GM13977 (cell line): ENCODE measurements at places on chromosomes 1 and 21.

GRCh38 chr1:171784784-171785183 is 3.3 kb downstream of the METTL13 start:
- peak; percentile 37 for DNase-seq

DNA sequence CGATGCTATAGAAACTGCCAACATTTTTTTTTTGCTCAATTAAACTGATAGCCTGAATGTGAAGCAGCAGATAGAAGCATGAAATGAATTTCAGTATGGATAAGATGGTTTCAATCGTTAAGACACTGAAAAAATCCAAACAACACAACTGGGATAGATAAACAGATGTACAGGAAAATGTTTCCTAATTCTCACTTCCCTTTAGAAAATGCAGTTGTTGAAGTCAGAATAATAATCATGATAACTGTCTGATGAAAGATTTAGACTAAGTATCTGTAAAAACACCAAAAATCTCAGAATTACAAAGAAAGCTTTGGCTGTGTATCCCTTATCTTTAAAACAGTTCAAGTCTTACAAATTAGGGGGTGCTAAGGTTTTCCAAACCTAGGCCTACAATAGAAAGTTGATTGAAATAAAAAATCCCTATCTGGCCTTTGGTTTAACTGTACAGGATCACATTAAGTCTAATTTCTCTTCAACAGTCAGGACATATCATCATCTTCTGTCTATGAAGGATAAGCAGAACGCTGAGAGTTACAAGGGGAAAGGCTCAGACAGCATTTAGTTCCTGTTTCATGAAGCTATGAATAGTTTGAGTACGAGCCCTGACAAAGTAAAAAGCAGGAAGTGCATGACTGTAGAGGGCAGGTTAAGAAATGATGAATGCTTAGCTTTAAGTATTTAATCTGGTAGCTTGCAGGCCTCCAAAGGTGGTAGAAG is 203.2 kb downstream of the APP start:
- DNase-seq: peak; percentile 11

GRCh38 chr1:4611563-4612341 is 42.7 kb upstream of the AJAP1 start:
- DNase-seq: no peak

DNA sequence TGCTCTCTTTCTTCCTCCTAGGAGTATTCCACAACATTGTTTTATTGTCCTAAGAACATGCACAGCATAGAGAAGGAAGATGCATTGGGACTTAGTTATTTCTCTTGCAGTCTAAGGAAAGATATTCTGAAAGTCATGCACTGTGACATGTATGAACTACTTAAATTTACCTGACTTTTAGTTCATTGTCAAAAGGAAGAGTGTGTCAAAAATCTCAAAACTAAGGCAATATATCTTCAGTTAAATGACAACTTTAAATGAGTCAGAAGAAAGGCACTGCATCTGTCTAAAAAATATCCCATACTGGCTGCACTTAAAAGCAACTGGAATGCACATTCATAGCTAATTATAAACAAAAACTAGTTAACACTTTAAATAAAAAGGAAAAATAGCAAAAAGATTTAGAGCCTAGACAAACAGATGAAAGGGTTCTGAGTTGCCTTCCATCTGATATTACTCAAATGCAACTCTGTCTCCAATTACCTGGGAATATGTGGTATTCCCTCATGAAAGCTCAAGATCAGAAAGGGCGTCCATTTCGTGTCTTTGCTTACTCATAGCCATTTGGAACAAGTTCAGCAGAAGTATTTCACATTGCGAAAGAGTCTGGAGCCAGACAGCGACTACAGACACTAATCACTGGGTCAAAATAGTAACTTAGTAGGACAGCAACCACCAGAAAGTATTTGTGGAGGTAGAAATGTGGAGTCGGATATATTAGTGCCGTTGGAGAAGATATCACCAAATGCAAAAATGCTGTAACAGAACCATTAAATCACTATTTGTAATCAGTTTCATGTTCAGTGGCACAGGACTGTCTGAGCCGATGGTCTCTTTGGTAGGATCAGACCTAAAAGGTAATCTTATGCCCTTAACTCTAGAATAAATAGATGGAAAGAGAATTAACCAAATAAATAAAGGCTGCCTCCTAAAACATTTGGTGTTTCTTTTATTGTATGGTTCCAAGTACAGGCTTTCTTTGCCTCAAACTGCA is 225.7 kb downstream of the GREM2 start:
- DNase-seq: no peak

DNA sequence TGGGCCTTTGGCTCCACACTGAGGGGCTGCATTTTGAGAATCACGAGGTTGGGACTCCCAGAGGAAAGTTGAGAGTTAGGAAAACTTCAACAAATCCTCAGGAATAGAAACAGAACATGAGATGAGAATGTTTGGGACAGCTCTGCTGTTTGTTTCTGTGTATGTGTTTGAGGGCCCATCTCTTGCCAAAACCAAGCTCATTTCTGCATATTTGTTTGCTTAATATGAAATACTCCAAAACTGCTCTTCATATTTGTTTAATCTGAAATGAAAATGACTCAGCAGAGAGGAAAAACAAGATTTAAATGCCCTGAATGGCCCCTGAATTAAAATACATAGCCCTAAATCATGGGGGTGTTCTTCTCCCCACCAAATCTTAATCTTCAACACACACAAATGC is 78.1 kb downstream of the DDR2 start:
- no peak for DNase-seq

- DNase-seq: no peak
Observed at GRCh38 chr21:44263221-44263760, 1.6 kb upstream of the DNMT3L start.

- DNase-seq: no peak
Observed at GRCh38 chr1:210074904-210075303, 136.9 kb downstream of the SYT14 start.

GRCh38 chr1:67137307-67137753 is 2.6 kb upstream of the C1orf141 start:
- no peak for DNase-seq

- DNase-seq: no peak
Observed at GRCh38 chr1:8055973-8056372, 29.9 kb upstream of the ERRFI1 start.

DNA sequence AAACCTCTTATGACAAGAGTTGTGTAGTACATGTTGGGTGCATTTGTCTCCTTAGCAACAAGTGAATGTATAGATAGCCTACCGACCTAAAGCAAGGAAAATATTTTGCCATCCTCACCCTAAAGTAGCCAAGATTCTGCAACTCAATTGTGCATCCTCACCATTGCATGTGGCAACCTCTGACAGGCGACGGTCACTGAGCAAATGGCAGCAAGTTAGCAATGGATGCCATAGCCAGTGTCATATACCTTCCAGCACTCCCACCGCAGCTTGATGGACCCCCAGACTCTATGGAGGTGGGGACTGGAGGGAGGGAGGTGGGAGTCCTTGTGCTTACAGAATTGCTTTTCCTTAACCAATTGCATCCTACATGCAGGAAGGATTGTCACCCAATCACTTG is 17.0 kb downstream of the PROX1 start:
- DNase-seq: no peak

GRCh38 chr1:151282883-151283725 is 1.0 kb downstream of the ZNF687 start:
- DNase-seq: peak; percentile 56

DNA sequence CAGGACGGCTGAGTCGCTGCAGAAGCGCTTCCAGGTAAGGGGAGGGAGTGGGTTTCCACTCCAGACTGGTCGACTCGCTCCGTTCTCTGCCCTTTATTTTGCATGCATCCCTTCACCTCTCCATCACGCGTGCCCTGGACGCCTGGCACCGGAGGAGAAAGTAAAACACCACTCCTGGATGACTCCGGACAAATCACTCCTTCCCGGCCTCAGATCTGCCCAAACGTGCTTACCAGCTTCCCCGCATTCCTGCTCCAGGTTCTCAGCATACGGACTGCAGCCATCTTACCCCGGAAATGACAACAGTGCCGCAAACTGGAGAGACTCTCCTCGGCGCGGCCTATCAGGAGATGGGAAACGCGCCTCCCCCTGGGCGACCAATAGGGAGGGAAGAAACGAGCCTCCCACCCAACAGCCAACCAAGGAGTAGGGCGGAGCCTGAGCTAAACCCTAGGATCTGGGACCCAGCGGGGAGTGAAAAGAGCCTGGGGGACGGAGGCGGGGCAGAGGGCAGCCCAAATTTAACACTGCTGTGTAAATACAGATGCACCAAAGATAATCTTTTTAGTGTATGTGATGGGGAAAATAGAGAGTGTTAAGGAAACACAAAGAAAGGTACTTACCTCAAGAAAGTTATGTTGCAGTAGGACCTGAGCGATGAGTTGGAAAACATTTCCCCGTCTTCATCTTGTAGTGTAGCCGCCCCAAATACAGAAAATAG is at the start of gene DBT:
Gene DBT (minus strand): TSS at position 298 of the 721 bp plus-strand sequence. CDS start 14 bp downstream, at position 284.
- peak; percentile 89 for DNase-seq

GRCh38 chr1:202068596-202068995 is 54.1 kb upstream of the GPR37L1 start:
- no peak for DNase-seq

GRCh38 chr1:118244194-118244593 is 59.2 kb upstream of the SPAG17 start:
- no peak for DNase-seq

DNA sequence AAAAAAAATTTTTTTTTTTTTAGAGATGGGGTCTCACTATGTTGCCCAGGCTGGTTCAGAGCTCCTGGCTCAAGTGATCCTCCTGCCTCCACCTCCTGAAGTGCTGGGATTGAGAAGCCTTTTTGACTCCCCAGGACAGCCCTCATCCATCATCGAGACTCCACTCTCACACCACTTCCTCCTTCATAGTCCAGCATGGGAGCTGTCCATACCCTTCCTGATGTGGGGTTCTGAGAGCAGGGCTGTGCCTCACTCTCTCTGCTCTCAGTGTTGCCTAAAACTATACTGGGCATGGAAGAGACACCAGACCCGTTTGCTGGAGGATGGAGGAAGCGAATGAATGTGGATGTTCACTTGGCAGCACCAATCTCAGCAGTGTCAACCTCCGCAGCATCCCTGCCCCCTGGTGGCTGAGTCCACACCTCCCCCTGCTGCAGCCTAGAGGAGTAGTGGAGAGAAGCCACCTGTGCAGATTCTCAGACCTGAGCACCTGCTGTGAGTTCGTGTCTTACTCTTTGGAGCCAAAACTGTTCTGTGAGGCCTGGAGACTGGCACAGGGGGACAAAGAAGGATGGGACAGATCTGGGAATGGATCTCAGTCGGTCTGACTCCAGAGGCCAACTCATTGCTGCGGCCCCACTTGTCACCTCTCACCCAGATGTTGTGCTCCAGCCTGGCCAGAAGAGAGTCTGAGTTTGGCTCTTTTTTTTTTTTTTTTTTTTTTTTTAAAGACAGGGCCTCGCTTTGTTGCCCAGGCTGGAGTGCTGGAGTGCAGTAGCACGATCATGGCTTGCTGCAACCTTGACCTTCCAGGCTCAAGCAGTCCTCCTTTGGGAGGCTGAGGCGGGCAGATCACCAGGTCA is 17.7 kb downstream of the TINAGL1 start:
- peak; percentile 77 for DNase-seq
